ENCODE measurements at places on chromosomes 3 and 15.

- DNase-seq, result peak; percentile 70
Observed at GRCh38 chr3:120095226-120095978, 1.2 kb upstream of the GSK3B start.

DNA sequence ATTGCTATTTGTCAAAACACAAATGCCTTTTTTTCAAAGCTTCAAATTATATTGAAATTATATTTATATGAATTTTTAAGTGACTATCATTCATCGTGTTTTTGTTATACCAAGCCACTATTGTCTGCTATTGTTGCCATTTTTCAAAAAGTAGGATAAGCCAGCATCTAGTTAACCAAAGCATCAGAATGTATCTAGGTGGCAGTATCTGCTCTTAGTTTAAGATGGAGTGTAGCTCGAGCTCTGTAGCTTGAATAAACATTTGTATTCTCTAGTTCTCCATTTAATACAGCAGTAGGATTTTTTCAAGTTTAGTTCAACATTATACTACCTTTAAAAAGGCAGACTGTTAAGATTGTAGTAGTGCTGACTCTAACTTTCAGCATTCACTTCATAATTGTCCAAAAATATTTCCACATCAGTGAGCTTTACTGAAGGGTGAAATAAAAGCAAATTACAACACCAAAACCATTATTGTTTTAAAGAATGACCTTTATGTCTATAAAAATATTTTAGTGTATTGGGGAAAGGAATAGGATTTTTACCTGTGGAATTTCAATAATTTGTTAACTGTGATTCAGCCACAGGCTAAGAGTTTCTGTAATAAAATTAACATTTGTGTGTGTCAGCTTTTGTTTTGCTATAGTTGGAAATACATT lies 19.6 kb upstream of the C15orf61 start:
- DNase-seq, result peak; percentile 29

GRCh38 chr15:64222573-64223366 lies 59.9 kb upstream of the PPIB start:
- no peak for DNase-seq

DNA sequence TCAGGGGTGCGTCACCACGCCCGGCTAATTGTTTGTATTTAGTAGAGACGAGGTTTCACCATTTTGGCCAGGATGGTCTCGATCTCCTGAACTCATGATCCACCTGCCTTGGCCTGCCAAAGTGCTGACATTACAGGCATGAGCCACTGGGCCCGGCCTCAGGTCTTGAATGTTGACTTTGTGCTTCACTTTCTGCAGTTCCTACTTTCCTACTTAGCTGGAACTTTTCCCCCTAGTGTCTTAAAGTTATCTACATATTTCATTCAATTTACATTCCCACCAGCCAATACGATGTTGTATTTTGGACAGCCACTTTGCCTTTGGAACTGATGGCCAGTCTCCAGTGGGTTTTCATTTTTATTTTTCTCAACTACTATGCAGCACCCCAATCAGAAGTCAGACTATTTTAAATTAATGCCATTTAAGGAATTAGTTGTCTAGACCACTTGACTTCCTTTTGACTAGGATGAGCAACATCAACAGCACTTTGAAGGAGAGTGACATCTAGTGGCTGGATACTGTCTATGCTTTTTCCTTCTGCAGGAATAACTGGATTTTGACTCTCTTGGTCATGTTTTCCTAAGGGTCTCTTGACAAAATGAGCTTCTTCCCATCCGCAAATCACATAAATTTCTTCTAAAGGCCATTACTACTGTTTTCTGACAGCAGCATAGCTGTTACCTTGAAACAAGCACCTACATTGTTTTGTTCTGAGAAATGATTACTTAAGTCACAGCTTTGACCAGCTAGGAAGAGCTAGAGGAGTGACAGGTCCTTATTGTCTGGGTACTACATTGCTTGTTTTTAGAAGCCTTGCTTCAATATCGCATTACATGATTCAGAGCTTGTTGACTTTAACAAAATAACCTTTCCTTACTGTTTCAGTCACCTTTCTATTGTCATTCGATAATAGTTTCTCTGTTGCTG lies 140.2 kb downstream of the ITPR1 start:
- peak; percentile 78 for DNase-seq

- DNase-seq, result no peak
Observed at GRCh38 chr3:74591342-74591741, 23.1 kb downstream of the CNTN3 start.

DNA sequence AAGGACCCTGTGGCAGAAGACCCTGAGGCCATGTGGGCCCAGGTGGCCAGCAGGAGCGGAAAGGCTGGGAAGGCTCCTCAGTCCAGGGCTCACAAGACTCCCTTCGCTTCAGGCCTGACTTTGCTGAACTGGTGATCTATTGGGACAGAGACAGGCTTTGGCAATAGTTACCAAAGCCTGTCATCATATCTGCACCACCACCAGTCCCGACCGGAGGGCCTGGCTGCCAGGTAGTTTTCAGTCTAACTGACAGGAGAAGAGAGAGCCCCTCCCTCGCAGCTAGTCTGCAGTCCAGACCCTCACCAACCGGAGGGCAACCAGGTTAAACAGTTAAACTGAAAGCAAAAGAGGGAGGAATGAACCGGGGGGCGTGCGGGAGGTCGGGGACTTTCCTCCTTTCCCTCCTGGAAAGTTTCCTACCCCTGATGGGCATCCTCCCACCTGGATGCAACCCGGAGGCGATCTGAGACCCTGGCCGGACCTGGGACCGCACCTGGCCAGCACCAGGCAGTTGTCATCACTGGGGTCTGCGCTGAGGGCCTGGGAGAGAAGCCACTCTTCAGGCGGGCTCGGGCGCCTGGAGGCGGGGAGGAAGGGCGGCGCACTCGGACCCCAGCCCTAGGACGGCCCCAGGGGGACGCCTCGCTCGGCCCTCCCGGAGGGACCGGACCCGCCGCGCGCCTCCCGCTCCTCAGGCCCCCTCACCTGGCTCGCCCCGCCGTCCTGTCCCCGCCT lies 435 bp downstream of the RAB27A start:
- peak; percentile 24 for DNase-seq

- no peak for DNase-seq
Observed at GRCh38 chr3:186931532-186932280, 1.4 kb downstream of the ST6GAL1 start.
